ENCODE measurements at places on chromosomes 2 and 18. TPM values are rescaled to one million over a fixed set of nuclear protein-coding genes. Genes with fewer than 3 reads are reported as not detected.

The GPR35 gene
- polyA plus RNA-seq: 3.3 TPM

DNA sequence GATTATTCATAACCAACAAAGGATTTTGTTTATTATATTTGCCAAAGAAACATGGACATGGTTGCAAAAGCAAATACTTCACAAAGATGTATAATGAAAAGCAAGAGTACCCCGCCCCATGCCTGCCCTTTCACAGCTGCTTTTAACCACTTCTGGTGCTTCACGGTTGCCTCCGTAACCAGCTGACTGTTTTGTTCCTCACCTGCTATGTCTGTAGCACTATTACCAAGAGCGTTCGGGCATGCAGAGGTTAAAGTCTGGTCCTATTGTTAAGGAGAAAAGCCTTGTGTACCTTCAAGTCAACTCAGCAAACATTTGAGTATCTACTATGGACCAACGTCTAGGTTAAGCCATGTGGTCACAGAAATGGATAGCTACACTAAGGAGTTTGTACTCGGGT lies 115.2 kb upstream of the FOSL2 start:
- DNase-seq: no peak

DNA sequence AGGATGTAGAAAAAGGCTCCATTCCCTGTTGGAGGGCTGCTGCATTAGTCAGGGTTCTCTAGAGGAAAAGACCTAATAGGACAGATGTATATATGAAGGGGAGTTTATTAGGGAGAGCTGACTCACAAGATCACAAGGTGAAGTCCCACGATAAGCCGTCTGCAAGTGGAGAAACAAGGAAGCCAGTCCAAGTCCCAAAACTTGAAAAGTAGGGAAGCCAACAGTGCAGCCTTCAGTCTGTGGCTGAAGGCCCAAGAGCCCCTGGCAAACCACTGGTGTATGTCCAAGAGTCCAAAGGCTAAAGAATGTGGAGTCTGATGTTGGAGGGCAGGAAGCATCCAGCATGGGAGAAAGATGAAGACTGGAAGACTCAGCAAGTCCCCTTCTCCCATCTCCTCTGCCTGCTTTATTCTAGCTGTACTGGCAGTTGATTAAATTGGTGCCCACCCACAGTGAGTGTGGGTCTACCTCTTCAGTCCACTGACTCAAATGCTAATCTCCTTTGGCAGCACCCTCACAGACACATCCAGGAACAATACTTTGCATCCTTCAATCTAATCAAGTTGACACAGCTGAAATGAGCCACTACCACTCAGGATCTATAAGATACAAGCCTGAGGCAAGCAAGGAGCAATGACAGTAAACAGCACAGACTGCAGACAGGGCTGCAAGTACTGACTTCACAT lies 30.0 kb upstream of the ATG16L1 start:
- no peak for DNase-seq

The MROH2A gene
- 0.16 TPM for polyA plus RNA-seq

- no peak for DNase-seq
These were observed 98.2 kb downstream of the TANC1 start for GRCh38 chr2:159066541-159067156.

- DNase-seq: no peak
These were observed 3.5 kb upstream of the IGFBP5 start for GRCh38 chr2:216698895-216699294.

DNA sequence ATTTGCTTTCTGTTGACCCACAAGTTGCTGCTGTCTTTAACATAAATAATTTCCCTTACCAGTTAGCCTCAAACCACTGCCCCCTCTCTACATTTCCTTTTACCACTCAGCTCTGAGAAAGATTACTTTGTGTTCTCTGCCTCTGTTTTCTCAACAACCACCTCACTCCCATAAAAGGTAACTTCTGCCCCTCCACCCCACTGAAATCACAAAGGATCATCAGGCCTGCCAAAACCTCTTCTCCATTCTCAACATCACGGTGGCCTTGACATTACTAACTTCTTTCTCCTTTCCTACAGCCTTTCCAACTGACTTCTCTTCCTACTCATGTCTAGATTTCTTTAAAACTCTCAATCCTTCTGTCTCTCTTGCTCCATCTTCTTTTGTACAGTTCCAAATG lies 10.1 kb downstream of the ACADL start:
- DNase-seq: no peak

DNA sequence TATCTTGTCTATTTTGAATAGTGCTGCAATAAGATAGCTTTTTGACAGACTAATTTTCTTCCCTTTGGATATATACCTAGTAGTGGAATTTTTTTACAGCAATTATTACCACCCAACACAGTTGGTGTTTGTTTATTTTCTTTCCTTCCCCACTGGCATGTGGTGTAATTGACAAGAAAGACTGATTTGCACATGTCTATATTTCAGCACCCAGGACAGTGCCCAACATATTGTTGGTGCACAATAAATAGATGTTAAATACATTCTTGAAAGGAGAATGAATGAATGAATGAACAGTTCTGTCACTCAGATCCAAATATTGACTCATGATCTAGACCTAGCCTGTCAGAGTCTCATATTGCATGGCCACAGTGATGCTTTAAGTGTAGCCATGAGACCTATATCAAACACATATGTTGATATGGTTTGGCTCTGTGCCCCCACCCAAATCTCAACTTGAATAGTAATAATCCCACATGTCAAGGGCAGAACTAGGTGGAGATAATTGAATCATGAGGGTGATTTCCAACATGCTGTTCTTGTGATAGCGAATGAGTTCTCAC lies 538.2 kb downstream of the NYAP2 start:
- DNase-seq: no peak

DNA sequence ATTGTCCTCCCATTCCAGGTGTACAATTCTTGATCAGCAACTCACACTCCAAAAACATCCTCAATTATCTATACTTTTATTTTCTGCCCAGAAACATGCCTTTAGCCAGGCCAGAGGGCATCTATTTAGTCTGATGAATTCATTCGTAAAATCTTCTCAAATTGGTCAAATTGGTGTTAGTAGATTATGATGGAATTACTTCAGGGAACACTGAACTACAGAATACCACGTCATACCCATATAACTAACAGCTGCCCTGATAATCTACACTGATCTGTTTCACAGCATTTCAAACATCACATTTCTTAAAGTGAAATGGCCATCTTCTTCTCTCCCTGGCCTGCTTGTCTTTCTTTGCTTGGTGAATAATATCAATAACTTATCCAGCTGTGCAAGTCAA lies 841.4 kb downstream of the CPS1 start:
- DNase-seq: no peak

GRCh38 chr2:242020196-242021004 lies 150.9 kb downstream of the RTP5 start:
- DNase-seq: no peak

- no peak for DNase-seq
These were observed 5.0 kb downstream of the ACTR2 start for GRCh38 chr2:65232636-65233035.

GRCh38 chr2:3547915-3548314 lies 10.2 kb downstream of the RNASEH1 start:
- DNase-seq: no peak

GRCh38 chr2:98505971-98506664 lies 61.5 kb downstream of the INPP4A start:
- DNase-seq: no peak

The CAPN13 gene
- polyA plus RNA-seq: 3.0 TPM

DNA sequence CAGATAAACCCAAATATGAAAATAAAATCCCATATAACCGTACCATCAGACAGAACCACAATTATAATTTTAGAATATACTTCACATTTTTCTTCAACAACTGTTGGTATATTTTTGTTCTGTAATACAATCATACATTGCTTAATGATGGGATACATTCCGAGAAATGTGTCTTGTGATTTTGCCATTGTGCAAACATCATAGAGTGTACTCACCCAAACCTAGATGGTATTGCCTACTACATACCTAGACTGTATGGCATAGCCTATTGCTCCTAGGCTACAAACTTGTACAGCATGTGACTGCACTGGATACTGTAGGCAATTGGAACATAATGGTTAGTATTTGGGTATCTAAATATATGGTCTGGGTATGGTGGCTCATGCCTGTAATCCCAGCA lies 30.6 kb downstream of the MAPRE3 start:
- no peak for DNase-seq

DNA sequence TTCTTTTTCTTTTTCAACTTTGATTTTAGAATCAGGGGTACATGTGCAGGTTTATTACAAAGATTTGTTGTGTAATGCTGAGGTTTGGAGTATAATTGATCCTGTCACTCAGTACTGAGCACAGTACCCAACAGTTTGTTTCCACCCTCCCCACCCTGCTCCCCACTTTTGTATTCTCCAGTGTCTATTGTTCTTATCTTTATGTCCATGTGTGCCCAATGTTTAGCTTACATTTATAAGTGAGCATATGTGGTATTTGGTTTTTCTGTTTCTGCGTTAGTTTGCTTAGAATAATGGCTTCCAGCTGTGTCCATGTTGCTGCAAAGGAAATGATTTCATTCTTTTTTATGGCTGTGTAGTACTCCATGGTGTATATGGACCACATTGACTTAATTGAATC lies 43.1 kb downstream of the RDH14 start:
- DNase-seq: no peak

The MC5R gene
- 0.09 TPM for polyA plus RNA-seq

- no peak for DNase-seq
These were observed 40.5 kb downstream of the CAVIN2 start for GRCh38 chr2:191806396-191806795.

DNA sequence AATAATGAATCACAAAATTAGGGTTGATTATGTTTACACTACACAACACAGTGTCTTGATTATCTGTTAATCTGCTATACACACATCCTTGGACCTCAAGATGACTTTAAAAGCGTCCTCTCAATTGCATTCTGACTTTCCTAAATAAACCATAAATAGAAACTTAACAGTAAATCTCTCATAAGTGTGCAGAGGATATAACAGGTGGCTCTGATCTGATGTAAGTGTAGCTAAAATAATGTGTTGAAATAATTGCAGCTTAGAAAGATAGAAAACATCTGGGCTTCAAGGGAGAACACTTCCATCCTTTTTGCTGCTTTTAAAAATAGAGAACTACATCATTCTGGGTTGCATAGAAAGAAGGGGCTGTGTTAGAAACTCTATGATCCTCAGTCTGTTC lies 78.4 kb upstream of the EFEMP1 start:
- DNase-seq: peak; percentile 38

DNA sequence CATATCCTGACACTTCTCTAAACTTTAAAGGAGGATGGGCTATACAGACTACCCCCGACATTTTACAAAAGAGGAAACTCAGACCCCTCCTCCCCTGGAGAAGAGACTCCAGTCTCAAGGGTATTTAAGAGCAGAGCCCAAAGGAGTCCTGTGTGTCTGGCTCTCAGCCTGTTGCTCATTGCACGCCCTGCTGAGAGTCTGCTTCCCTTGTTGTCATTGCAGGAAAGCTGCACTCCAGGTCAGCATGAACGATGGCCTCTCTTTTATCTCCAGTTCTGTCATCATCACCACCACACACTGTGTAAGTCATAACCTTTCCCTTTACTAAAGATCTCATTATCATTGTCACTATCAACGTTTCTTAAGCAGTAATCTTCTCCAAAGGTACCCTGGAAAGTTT lies 111.4 kb downstream of the ANTXR1 start:
- no peak for DNase-seq

DNA sequence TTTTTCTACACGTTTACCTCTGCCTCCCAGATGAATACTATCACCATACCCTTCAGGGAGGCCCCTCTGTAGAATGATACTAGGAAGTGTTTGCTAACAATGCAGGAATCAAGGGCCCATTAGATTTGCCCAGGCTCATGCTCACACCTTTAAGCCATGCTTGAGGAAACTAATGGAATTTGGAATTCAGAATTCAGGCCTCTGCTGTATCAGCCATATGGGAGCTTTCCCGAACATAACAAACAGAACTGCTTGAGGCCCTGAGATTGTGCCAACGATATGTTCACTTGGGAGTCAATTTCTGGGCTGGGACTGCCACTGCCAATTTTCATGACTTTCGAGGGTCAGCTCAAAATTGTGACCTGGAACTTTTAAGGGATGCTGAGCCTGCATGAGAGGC lies 282.5 kb downstream of the CLIP4 start:
- DNase-seq: no peak

The DAW1 gene
- 0.68 TPM for polyA plus RNA-seq

DNA sequence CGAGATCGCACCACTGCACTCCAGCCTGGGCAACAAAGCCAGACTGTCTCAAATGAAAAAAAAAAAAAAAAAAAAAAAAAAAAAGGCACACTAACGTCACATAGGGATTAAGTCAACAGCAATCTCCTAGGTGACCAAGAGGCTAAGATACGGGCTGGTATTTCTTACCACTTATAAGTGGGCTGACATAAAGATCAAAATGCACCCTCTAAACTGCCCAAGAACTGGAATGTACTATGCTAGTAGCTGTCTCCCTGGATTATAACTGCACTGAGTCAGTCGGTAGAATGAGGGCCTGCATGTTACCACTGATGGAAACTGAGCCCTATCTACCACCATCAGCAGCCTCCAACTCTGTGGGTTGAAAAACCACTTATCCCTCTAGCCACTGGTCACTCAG lies 80.6 kb downstream of the KLF7 start:
- no peak for DNase-seq

The VAPA gene
- polyA plus RNA-seq: 215 TPM

GRCh38 chr2:69776886-69777785 lies 35.2 kb downstream of the ANXA4 start:
- no peak for DNase-seq

The RTP5 gene
- polyA plus RNA-seq: not detected

- no peak for DNase-seq
These were observed 43.6 kb upstream of the IHH start for GRCh38 chr2:219104107-219105035.

DNA sequence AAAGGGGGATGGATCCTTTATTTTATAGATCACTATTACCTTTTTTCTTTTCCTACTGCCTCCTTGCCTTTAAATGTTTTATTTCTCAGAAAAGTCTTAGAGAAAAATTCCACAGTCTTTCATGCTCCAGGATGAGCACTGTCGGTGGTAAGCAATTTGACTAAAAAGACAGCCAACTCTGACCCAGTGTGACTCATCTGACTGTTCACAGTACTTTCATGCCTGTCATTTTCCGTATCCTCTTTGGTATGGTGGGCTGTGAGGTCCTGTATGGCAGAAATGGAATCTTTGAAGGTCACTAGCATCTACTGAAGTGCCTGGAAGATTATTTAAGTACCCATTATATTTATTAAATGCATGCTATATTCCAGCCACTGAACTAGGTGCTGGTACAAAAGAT lies 2.1 kb upstream of the RFTN2 start:
- no peak for DNase-seq

The OXER1 gene
- polyA plus RNA-seq: 13.0 TPM

GRCh38 chr2:96085541-96086355 lies 30.6 kb downstream of the ADRA2B start:
- DNase-seq: no peak
